ENCODE measurements at places on chromosomes 13 and 19.

GRCh38 chr19:34120141-34120540 is 52.2 kb upstream of the LSM14A start:
- no peak for DNase-seq

GRCh38 chr19:4506449-4507149 is 11.7 kb downstream of the PLIN4 start:
- no peak for DNase-seq

- no peak for DNase-seq
Observed at GRCh38 chr19:41893899-41894298, 10.9 kb downstream of the ARHGEF1 start.

DNA sequence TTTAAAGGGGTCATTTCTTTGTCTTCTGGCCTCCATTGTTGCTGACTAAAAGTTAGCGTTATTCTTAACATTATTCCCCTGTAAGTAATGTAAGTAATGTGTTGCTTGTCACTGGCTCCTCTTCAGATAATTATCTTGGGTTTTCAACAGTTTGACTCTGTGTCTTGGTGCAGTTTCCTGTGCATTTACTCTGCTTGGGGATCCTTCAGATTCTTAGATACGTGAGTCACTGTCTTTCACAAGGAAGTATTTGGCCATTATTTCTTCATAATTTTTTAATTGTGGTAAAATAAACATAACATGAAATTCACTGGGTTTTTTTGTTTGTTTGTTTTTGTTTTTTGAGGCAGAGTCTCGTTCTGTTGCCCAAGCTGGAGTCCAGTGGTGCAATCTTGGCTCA is 13.5 kb upstream of the OR7D2 start:
- no peak for DNase-seq

GRCh38 chr19:31957711-31958110 is 387.7 kb upstream of the ZNF507 start:
- no peak for DNase-seq

GRCh38 chr13:98206946-98207345 is 29.9 kb upstream of the RNF113B start:
- DNase-seq: no peak

- peak; percentile 14 for DNase-seq
Observed at GRCh38 chr19:3632739-3633558, 6.4 kb upstream of the CACTIN start.

- no peak for DNase-seq
Observed at GRCh38 chr13:41259875-41260501, 3.4 kb downstream of the MTRF1 start.

DNA sequence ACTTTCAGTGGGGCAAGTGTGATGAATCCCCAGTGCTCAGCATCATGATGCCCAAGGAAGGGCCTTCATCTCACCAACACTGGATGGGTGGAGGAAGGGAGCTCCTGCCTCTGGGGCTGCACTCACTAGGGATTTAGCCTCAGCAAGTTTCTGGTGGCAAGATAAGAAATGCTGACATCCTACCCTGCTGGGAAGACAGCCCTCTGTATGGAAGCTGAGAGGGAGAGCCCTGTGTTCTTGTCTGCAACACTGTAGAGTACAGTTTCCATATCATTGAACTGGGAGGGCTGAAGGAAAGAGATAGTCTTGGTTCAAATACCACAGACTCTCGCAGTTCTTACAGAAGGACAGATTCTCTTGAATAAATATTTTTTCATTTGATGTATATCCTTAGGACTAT is 7.3 kb upstream of the ZNF460 start:
- DNase-seq: no peak

DNA sequence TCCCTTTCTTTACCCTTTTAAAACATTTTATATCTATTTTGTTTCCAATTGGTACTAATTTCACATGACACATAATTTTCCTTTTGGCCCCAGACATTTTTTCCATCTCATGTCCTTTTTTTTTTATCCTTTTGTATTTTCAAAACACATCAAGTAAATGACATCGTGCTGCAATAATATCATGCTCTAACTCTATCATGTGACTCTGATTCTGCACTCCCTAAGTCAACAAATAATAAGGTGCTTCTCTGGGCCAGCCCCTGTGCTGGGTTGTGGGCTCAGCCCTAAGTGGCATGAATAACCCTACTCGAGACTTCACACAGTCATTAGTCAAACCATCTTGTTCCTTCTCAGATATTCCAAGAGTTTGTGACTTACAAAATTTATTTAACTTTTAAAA is 21.7 kb downstream of the NALCN start:
- no peak for DNase-seq

GRCh38 chr13:110133425-110134235 is 173.3 kb downstream of the COL4A1 start:
- no peak for DNase-seq

GRCh38 chr13:43664700-43665191 is 122.0 kb downstream of the ENOX1 start:
- DNase-seq: no peak

- no peak for DNase-seq
Observed at GRCh38 chr13:109572389-109572788, 214.0 kb downstream of the IRS2 start.

GRCh38 chr19:17058236-17058635 is 17.0 kb downstream of the HAUS8 start:
- no peak for DNase-seq

GRCh38 chr19:6608940-6609339 is 18.0 kb upstream of the CD70 start:
- DNase-seq: no peak

DNA sequence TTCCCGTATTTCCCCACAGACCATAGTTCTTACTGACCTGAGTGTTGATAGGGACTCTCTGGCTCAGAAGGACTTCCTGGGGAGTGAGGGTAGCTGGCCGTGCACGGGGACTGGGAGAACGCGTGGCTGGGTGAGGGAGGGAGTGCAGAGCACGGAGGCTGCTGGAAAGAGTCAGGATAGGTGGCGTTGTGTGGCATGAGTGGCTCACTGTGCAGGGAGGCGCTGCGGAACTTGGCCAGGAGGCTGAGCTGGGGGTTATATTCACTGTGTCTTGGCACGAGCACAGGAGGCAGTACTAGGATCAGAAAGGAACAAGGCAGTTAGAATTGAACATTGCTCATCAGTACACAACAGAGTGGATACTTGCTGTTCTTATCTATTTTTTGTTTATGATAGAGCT is 47.4 kb downstream of the SMAD9 start:
- peak; percentile 51 for DNase-seq

GRCh38 chr19:5193192-5193591 is 147.4 kb downstream of the PTPRS start:
- DNase-seq: no peak

DNA sequence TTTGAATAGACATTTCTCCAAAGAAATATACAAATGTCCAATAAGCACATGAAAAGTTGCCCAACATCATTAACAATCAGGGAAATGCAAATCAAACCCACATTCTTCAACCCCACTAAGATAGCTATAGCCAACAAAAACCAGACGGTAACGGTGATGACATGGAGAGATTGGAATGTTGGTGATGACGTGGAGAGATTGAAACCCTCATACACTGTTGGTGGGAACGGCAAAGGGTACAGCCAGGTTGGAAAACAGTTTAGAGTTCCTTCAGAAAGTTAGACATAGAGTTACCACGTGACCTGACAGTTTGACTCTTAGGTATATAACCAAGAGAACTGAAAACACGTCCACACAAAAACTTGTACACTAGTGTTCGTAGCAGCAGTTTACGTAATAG is 48.1 kb downstream of the TNFRSF19 start:
- DNase-seq: no peak

- DNase-seq: no peak
Observed at GRCh38 chr13:92265408-92265807, 867.0 kb downstream of the GPC5 start.

DNA sequence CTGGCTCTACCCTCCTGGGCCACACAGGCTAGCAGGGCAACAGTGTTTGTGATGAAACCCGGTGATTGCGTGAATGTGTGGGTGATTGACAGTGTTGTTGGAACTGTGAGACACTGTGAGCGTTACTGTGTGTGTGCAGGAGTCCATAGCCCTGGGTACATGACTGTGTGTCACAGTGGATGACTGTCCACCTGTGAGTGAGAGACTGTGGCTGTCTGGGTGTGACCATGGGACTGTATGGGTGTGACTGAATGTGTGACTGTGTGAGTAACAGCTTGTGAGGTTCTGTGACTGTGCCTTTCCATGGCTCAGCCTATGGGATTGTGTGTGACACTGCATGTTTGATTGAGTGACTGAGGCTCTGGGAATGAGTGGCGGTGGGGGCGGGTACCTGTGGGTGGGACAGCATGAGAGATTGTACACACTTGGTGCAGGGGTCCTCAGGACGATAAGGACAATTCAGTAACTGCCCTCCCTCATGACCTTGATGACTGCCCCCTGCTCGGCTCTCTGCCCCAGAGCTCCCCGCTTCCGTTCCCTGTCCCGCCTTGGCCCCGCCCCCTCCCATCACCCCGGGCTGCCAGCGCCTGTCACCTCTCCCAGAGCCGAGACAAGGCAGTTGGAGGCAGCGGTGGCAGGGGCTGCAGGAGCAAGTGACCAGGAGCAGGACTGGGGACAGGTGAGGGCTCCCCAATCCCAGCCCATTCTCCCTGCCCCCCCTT is at the start of gene GIPR:
GIPR (plus strand) TSS at position 602 of the 722 bp plus-strand sequence. CDS start 1,300 bp downstream, outside the sequence.
- no peak for DNase-seq

GRCh38 chr19:40489882-40490230 is 23.1 kb downstream of the SPTBN4 start:
- no peak for DNase-seq

DNA sequence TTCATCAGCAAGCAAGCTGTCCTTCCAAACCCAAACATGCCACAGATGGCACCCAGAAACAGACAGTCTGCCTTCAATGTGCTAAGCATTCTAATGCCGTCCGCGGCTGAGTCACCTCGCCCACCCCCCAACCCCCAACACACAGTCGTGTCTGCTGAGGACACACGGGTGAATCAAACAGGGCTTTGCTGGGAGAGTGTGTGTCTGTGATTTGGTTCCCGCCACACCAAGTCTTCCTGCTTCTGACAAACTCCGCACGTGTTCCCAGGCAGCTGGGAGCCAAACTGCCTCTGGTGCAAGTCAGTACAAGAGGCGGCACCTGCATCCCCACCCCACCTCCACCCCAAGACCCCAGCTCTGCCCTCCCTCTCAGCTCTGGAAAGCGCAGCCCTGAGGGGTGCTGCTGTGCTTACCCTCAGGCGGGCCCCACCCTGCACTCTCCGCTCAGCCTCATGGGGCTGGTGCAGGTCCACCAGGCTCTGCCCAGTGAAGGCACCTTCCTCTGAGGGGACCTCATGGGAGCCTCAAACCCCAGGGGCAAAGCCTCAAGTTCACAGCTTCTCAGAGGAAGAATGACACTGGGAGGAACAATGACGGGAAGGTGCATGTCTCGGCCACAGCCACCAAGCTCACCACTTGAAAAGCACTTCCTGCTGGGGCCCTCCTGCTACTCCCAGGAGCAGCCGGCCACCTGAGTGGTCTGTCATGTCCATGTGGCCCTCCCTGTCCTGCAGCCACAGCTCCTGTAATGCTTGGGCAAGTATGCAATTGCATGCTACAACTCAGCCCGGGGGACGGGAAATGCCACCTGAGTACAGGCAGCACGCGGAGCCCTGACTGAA is 15.0 kb upstream of the SLC35E1 start:
- no peak for DNase-seq

DNA sequence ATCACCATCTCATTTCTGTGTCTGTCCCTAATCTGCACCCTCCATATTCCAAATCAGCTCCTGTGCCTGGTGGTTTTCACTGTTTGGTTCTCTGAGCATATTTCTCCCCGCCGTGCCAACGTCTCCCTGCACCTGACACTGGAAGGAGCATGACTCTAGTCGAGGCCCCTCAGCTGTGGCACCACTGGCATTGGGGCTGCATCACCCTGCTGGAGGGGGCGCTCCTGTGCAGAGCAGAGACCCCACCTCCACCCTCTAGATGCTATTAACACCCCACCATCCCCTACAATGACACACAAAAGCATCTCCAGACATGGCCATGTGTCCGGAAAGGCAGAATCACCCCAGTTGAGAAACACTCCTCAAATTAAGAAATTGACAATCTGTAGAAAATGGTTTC is 20.8 kb downstream of the ZSCAN5C start:
- no peak for DNase-seq

DNA sequence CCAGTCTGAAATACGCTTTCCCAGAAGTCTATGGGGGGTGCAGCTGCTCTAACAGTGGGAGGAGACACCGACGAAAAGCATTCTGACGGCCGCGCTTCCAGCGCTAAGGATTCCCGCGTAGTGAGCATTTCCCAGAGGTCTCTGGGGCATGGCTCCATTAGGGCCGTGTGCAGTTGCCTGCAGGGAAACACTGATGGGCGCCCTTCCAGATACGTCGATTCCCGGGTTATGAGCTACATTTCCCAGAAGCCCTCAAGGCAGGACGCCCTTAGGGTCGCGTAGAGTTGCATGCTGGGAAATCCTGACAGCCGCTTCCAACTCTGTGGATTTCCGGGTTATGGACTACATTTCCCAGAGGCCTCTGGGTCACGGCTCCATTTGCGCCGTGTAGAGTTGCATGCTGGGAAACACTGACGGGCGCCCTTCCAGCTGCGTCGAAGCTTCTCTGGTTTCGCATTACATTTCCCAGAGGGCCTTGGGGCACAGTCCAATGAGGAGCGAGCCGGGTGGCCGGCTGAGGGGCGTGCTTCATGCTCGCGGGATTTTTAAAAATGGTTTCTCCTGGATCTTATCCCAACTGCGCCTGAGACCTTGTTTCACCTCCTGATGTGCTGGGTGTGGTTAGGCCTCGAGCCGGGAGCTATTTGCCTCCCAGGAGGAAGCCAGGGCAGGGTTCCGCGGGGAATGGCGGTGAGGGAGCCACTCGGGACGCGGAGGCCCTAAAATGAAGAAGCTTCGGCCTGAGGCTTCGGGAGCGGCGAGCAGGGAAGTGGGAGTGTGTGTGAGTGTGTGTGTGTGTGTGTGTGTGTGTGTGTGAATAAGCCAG is 17.2 kb upstream of the ZNF331 start:
- peak; percentile 98 for DNase-seq

- no peak for DNase-seq
Observed at GRCh38 chr19:38877781-38878574, at the start of gene RINL. TSS of gene RINL (minus strand) at chr19:38878275. CDS start at chr19:38876742, 1,533 bp downstream.

- no peak for DNase-seq
Observed at GRCh38 chr13:73388586-73388985, 329.8 kb downstream of the KLF5 start.

GRCh38 chr19:16657384-16657783 is 2.6 kb downstream of the SMIM7 start:
- DNase-seq: no peak

GRCh38 chr19:1511318-1512317 is 1.2 kb downstream of the ADAMTSL5 start:
- no peak for DNase-seq

GRCh38 chr13:101846701-101847100 is 394.2 kb downstream of the ITGBL1 start:
- DNase-seq: no peak

Data from hippocampal formation (tissue), 2 donors.